Upper lobe of left lung (tissue), 6 donors: ENCODE measurements at places on chromosomes 1 and 21. TPM values are rescaled to one million over a fixed set of nuclear protein-coding genes. Genes with fewer than 3 reads are reported as not detected.

DNA sequence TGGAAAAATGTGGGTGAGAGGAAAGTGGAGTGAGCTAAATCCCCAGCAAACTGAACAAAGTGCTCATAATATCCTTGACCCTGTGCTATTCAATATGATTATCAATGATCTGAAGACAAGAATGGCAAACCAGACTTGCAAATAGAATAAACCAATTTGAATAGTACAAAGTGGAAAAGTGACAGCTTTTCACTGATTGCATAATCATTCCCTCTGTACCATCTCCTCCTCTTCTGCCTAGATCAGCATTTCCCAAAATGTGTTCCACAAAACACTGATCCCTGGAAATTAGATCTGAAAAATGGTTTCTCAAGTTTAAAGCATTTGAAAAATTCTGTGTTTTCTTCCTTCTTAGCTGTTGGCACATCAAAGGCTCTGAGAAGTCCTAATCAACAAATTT, 8.1 kb downstream of the MTF1 start:
- H3K36me3 ChIP-seq = no peaks in the 10 kb centered on the region
- no peak for DNase-seq
- H3K4me1 ChIP-seq = peaks cover 81% of the 10 kb centered on the region
- H3K27ac ChIP-seq = peak overlapping the region; percentile 48
- H3K4me3 ChIP-seq = no peak overlapping the region

GRCh38 chr1:199054694-199055093, 415.9 kb downstream of the PTPRC start:
- H3K27me3 ChIP-seq = no peaks in the 10 kb centered on the region
- H3K4me3 ChIP-seq = no peak overlapping the region
- no peak overlapping the region for H3K27ac ChIP-seq
- DNase-seq = no peak
- H3K36me3 ChIP-seq = no peaks in the 10 kb centered on the region

DNA sequence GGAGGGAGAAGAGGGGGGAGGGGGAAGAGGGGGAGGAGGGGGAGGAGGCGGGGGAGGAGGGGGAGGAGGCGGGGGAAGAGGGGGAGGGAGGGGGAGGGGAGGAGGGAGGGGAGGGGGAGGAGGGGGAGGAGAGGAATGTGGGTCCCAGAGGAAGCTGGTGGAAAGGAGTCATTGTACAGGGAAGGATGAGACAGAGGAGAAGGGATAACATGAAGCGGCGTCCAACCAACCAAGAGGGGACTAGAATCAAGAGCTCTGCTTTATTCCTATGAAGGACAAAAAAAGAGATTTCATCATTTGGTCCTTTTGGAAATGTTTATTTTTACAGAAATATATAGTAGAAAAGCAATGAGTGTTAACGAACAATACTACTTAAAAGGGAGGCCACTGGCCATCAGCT, 24.5 kb downstream of the COA6 start:
- no peak overlapping the region for H3K4me3 ChIP-seq
- no peaks in the 10 kb centered on the region for H3K27me3 ChIP-seq
- DNase-seq = no peak
- no peak overlapping the region for H3K27ac ChIP-seq

- no peak overlapping the region for H3K27ac ChIP-seq
- H3K4me1 ChIP-seq = peaks cover 13% of the 10 kb centered on the region
- H3K36me3 ChIP-seq = no peaks in the 10 kb centered on the region
- no peak overlapping the region for H3K4me3 ChIP-seq
- DNase-seq = no peak
- peaks cover 12% of the 10 kb centered on the region for H3K27me3 ChIP-seq
Observed at GRCh38 chr1:14594045-14594444, 4.4 kb upstream of the KAZN start.

DNA sequence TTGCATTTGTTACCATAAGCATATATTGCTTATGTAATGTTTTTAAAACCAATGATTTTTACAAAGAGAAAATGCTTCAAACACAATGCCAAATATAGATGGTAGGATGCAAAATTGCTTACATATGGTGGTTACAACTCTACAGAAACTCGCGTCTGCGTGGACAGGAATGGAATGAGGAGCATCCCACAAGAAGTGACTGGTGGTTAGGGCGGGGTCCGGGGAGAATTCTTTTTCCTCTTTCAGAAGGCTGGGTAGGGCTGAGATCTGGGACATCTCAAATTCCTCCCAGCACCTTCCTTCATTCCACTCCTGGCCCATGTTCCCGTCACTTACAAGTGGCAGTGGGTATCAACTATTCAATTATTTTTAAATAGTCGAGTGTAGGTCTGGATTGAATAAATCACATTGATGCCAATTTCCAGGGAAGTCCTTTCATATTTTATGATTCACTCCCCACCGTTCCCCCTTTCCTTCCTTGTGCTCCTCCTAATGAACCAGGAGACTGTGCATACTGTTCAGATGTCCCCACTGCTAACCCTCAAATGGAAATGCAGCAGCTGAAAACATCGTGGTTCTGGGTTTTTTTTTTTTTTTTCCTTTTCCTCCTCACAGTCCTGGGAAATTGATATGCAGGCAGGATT, 174.5 kb upstream of the POU3F1 start:
- no peaks in the 10 kb centered on the region for H3K27me3 ChIP-seq
- H3K36me3 ChIP-seq = no peaks in the 10 kb centered on the region

- H3K4me1 ChIP-seq = no peaks in the 10 kb centered on the region
- no peak overlapping the region for H3K27ac ChIP-seq
- H3K27me3 ChIP-seq = no peaks in the 10 kb centered on the region
- no peak for DNase-seq
- no peaks in the 10 kb centered on the region for H3K36me3 ChIP-seq
Observed at GRCh38 chr1:231442735-231443134, 20.6 kb upstream of the EGLN1 start.

DNA sequence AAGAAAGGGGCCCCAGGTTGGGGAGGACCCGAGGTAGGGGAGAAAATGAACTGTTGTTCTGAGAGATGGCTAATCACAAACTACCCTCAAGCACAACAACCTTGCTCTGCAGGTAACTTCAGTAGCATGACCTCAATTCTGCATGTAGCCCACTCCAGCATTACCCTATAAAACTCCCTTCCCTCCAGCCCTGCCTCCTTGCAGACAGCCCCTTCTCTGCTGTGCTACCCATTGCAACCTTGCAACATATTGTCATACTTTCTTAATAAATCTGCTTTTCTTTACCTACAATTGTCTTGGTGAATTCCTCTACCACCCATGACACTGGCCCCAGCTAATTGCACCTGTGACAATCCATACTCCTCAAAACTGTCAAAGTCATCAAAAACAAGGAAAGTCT, 428.9 kb downstream of the MATN1 start:
- no peak overlapping the region for H3K4me3 ChIP-seq
- no peaks in the 10 kb centered on the region for H3K36me3 ChIP-seq
- H3K27me3 ChIP-seq = no peaks in the 10 kb centered on the region

GRCh38 chr21:42530167-42530518, 16.5 kb downstream of the SLC37A1 start:
- DNase-seq = no peak
- peaks cover 54% of the 10 kb centered on the region for H3K4me1 ChIP-seq
- no peaks in the 10 kb centered on the region for H3K27me3 ChIP-seq
- no peak overlapping the region for H3K27ac ChIP-seq
- H3K4me3 ChIP-seq = no peak overlapping the region

Gene CNR2
- 0.13 TPM for total RNA-seq

Gene ACTN2
- total RNA-seq = 1.8 TPM

Gene ATP6V1G3
- total RNA-seq = not detected

Gene GBP7
- not detected for total RNA-seq
